ENCODE measurements at places on chromosomes 11 and 22.

- H3K36me3 ChIP-seq: no peaks in the 10 kb centered on the region
- peaks cover 15% of the 10 kb centered on the region for H3K4me1 ChIP-seq
- no peak overlapping the region for H3K27ac ChIP-seq
These were observed 44.0 kb upstream of the KLHL35 start for GRCh38 chr11:75476739-75477613.

GRCh38 chr22:41968601-41969000 lies 642 bp upstream of the SEPTIN3 start:
- H3K4me3 ChIP-seq: no peak overlapping the region
- no peak overlapping the region for H3K27ac ChIP-seq
- peaks cover 32% of the 10 kb centered on the region for H3K27me3 ChIP-seq
- H3K4me1 ChIP-seq: peaks cover 2% of the 10 kb centered on the region

GRCh38 chr11:124760205-124760652 lies 1.9 kb downstream of the ESAM start:
- H3K27me3 ChIP-seq: peaks cover 75% of the 10 kb centered on the region
- no peak overlapping the region for H3K4me3 ChIP-seq
- H3K4me1 ChIP-seq: peaks cover 42% of the 10 kb centered on the region
- H3K36me3 ChIP-seq: peaks cover 11% of the 10 kb centered on the region
- DNase-seq: peak; percentile 45

DNA sequence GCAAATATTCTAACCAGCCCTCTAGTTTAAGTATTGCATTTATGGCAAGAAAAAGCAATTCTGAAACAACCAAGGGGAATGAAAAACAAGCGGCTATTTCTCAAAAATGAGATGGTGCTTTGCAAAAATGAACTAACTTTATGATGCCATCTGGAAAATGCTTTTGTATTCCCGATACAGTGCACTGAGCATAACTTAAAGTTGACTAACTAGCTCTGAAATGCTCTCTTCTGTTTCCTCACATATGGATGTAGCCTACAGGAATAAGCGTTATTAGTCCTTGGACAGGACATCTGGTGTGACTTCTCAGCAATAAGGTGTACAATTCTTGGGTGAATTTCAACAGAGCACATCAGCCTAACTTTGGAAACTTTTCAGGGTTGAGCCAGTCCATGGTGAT lies 228.2 kb upstream of the DDI1 start:
- H3K27ac ChIP-seq: no peak overlapping the region
- no peaks in the 10 kb centered on the region for H3K27me3 ChIP-seq
- no peaks in the 10 kb centered on the region for H3K4me1 ChIP-seq
- H3K4me3 ChIP-seq: no peak overlapping the region

- no peak overlapping the region for H3K4me3 ChIP-seq
- DNase-seq: peak; percentile 76
- H3K4me1 ChIP-seq: no peaks in the 10 kb centered on the region
These were observed 20.3 kb upstream of the MRPL17 start for GRCh38 chr11:6703247-6704063.

Measured in mesenchymal stem cell (in vitro differentiated cells and primary cell).